ENCODE measurements at places on chromosomes 5 and 9.

- no peak for DNase-seq
These were observed 531 bp downstream of the TMEM210 start for GRCh38 chr9:137171149-137171900.

DNA sequence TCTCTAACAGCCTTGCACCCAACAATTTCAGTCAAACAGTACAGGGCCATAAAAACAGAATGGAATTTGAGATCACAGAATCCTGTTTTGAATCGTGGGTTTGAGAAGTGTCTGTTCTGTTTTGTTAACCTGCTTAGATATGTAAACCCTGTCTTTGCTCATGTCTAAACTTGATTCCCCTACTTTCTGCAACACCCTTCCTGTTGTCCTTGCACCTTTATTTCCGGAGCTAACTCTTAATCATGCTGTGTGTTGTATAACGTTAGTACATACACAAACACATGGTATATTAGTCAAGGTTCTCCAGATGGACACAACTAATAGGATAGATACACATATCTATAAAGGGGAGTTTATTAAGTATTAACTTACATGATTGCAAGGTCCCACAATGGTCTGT, 2229.2 kb upstream of the C9orf72 start:
- no peak for DNase-seq

DNA sequence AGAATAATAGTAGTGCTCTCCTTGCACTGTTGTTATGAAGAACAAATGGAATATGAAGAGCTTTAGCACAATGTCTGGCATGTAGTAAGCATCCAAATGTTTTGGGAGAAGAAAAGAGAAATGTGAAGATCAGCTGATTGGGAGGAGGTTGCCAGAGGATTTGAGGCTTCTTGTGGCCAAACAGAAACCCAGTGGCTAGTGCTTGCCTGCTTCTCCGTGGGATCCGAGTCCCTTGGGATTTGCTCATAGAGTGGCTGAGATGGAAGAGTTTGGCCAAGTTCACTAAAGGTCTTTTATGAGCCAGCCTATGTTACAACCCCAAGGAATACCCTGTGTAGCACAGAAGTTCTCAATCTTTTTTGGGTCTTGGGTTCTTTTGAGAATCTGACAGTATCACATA, 86.0 kb downstream of the ANGPTL2 start:
- DNase-seq: no peak

GRCh38 chr5:72788866-72789505, 27.5 kb upstream of the TNPO1 start:
- no peak for DNase-seq

DNA sequence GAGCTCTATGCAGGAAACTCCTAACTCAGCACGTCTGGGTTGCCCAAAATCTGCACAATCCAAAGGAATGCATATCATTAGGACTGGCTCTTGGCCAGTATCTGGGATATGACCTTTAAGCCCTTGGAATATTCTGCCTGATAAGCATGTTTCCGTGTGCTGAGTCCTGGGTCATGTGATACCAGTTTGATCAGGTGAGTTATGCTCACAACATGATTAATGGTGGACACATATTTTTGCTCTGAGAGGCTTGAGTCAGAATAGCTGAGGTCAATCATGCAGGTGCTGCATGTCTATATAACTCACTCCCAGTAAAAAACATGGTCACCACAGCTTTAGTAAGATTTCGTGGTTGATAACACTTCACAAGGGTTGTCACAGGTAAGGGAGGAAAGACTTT, 408.8 kb downstream of the YTHDC2 start:
- no peak for DNase-seq

GRCh38 chr5:40240111-40240510, 439.6 kb upstream of the PTGER4 start:
- no peak for DNase-seq

DNA sequence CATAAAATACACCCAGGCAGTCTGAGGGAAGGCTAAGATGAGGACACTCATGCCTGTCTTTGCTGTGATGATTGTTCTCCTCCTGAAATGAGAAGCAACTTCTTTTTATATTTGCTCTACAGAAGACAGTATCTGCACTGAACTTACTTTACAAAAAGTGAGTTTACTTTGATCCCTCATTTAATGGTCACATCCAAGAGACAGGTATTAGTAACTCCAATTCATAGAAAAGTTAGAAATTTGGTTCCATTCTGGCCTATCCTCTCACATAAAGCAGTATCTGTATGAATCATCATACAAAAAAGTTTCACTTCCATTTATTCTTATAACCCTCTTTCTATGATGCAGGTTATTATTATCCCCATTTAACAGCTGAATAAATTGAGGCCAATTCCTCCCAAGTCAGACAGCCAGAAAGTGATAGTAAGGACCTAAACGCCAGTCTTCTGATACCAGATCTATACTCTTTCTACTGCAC, 15.2 kb downstream of the TSTD2 start:
- no peak for DNase-seq

DNA sequence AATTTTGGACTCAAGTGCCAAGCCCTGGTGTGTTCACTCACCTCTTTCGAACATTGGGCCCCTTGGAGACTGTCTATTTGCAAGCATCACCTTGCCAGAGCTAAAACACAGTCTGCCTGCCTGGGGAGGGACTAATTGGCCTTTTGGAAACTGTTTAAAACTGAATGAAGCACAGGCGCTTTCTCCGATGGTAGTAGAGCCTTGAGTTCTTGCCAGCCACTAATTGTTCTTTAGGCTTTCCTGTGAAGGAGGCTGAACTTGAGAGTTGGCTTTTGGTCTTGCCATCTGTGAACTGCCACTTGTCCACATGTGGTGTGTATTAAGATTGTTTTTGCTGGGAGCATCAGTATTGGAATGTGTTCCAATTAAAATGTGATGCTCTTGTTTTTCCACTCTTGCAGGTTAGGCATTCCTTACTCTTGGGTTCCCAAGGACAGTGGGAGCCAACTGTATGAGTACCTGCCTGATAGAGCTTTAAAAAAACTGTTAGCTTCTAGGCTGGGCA, 26.0 kb downstream of the GARNL3 start:
- DNase-seq: no peak

DNA sequence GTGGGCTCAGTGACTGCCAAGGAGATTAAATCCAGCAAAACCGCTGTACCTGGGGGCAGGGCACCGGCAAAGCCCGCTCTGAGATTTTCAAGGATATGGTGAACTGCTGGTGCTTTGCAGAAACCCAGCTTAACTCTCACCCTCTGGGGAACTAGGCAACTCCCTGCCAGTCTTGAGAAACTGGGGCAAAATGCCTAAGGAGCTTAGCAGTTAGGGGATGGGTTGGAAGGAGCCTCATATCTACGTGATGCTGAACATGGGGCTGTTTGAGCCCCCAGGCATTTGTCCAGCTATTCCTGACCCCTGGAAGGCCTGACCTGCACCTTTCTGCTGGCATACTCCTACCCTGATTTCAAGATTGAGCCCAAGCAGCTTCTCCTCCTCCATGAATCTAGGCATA, 108.6 kb upstream of the TBC1D2 start:
- no peak for DNase-seq
